A549 (cell line): ENCODE measurements at places on chromosomes 3 and 15. TPM values are rescaled to one million over a fixed set of nuclear protein-coding genes. Genes with fewer than 3 reads are reported as not detected.

The SEMA3B gene
- 6.5 to 8.4 TPM (median 7.4 TPM) in 3 replicates for polyA plus RNA-seq

GRCh38 chr15:77901251-77901881, 176.1 kb downstream of the TBC1D2B start:
- DNase-seq: no peak

- no peak for DNase-seq
Observed at GRCh38 chr15:71201477-71201876, 86.2 kb downstream of the THSD4 start.

DNA sequence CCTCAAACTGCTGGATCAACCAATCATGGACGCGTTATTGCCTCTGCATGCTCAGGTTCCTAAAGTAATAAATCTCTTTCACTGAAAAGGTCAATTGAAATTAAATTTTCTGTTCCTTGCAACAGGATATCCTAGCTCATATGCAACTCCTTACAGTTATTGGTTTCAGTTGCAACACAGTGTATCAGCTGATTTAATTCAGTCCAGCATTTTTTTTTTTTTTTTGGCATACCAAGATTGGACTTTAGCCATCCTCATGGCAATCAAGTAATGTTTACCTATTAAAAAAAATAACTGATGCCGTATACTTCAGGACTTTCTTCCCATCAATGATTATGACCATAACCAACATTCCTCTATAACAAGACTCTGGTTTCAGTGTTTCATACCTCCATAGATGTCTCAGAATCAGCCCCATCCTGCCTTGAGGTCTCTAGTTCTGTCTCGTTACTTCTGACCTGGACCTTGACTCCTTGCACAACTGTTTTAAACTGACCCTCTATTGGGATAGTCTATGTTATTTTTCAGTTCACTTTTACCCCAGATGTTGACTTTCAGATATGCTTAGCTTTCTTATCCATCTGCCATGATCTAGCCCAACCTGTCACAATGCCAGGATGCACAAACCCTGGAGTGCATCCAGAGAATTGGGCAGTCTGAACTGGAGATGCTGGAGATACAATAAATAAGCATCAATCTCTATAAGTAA, 265.0 kb upstream of the GADL1 start:
- no peak for DNase-seq

GRCh38 chr15:95470529-95470928, 860.0 kb upstream of the NR2F2 start:
- no peak for DNase-seq

The SFMBT1 gene
- polyA plus RNA-seq: 7.0 to 7.2 TPM (median 7.1 TPM) in 3 replicates

The SUCLG2 gene
- polyA plus RNA-seq: 39.8 to 42.4 TPM (median 42.2 TPM) in 3 replicates

DNA sequence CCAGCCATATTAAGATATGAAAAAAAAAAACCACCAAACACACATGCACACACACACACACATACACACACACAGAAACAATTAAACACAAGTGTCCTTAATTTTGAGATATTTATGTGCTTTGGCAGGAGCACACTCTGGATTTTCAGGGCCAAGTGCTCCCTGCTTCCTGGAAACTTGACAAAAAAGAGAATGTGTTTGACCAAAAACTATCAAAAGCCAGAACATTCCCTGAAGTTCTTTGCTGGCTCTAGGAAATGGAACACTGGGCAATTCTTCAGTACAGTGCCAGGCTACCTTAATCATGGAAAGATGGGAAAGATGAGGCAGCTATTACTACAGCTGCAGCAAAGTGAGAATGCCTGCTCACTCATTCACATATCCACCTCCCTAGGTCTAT, 44.6 kb downstream of the P3H2 start:
- no peak for DNase-seq

The TUSC7 gene
- not detected in 3 replicates for polyA plus RNA-seq

DNA sequence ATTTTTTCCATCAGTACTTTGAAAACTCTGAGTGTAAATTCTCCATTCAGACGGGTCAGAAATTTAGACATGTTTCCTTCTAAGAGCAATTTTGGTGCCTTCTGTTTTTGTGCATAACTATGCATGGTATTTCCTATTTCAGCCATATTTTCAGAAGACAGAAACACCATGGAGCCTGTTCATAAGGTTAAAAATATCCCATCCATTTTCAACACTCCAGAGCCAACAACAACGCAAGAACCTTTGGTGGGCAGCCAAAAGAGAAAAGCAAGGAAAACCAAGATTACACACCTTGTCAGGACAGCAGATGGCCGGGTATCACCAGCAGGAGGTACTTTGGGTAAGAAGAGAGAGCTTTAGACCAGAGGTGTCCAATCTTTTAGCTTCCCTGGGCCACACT, 275.6 kb downstream of the BBX start:
- no peak for DNase-seq

- DNase-seq: peak; percentile 45
Observed at GRCh38 chr3:125375950-125376679, 990 bp upstream of the ZNF148 start.

- no peak for DNase-seq
Observed at GRCh38 chr3:192128922-192129321, 598.4 kb downstream of the FGF12 start.

The LCTL gene
- 0.05 TPM in 1 of 3 replicates, not detected in the others for polyA plus RNA-seq

The AGBL1 gene
- not detected in 3 replicates for polyA plus RNA-seq

- no peak for DNase-seq
Observed at GRCh38 chr3:57733790-57734189, 22.3 kb upstream of the SLMAP start.

DNA sequence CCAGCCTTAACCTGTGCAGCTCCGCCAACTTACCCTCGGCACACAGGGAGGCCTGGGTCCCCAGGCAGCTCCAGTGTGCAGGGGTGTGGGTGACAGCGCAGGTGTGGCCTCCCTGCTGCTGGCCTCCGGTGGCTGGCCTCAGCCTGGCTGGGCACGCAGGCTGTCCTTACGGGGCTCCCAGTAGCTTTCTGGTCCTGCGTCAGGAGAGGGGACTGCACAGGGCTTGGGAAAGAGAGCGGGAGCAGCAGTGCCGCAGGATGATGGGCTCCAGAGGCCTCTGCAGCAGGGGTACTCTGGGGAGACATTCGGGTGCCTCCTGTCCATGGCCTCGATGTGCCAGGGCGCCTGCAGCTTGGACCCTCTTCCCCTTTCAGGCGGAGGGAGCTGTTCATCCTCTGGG, 9.4 kb downstream of the APBA2 start:
- DNase-seq: no peak

The TICRR gene
- 10.4 to 11.6 TPM (median 11.3 TPM) in 3 replicates for polyA plus RNA-seq

DNA sequence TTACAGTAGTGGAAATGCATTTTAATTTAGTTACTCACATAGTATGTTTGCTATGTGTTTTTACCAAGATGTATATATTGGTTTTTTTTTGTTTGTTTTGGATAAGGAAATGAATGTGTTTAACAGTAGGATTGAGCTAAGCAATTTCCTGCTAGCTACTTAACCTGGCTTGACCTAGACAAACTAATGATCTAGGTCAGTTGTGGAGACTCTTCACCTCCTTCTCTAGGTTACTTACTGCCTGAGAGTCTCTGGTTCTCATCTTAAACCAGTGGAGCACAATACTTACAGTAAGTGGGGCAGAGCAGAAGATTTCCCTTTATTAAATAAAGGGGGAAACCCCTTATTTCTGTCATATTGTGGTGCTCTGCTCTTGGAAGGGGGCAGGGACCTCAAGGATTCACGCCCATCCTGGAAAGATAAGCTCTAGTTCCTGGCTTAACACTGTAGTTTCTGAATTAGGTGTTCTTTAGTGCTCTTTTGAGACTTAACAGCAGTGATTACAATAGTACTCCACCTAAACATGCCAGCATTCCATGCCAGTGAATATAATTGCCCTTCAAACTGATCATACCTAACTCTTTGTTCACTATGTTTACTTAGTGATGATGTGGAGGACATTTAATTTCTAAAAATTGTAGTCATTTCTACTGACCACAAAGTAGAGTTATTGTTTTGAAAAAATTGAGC, 79.9 kb downstream of the UBP1 start:
- DNase-seq: peak; percentile 31

The RAB27A gene
- polyA plus RNA-seq: 7.8 to 10.0 TPM (median 8.1 TPM) in 3 replicates

DNA sequence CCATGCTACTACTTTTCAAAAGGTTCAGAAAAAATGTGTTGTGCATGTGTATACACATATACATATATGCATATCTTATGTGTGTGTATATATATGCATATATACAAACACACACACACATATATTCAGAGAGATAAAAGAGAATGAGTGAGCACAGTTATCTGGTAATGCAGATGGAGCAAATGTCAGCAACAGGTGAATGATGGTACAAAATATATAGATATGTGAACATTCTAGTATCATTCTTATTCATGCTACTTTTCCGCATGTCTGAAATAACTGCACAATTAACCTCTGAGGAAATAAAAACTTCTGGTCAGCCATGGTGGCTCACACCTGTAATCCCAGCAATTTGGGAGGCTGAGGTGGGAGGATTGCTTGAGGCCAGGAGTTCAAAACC, 222.6 kb upstream of the NANOGP8 start:
- no peak for DNase-seq

DNA sequence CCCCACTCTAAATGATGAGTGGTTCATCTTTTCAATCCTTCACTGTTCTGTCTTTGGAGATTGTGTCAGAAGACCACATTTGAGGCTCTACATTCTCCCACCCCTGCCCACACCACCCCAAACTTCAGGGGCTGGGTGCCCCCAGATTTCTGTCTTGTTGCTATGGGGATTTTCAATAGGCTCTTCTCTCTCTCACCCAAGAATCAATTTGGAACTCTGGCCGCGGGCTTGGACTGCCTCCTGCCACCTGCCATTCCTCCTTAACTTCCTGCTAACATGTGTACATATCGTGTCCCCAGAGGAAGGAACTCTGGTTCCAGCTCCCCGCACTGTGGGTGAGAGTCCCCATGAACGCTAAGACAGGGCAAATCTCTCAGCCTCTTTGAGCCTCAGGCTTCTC, 67.4 kb upstream of the LARS2 start:
- no peak for DNase-seq

DNA sequence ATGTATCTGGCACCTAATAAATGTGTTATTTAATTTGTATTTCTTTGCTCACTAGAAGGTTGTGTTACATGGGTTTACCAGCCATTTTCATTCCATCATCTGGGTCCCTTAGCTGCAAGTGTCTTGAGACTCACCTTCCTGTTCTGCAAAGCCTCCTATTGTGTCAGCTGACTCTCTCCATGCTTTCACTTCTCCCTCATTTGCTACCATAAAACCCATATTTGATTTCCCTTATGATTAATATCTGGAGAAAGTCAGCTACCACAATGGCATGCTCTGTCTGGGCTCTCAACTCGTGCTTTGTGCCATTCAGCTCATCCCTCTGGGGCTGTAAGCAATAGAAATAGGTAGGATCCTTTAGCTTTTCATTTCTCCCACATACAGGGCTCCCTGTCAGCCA, 79.5 kb upstream of the EIF1B start:
- DNase-seq: no peak

DNA sequence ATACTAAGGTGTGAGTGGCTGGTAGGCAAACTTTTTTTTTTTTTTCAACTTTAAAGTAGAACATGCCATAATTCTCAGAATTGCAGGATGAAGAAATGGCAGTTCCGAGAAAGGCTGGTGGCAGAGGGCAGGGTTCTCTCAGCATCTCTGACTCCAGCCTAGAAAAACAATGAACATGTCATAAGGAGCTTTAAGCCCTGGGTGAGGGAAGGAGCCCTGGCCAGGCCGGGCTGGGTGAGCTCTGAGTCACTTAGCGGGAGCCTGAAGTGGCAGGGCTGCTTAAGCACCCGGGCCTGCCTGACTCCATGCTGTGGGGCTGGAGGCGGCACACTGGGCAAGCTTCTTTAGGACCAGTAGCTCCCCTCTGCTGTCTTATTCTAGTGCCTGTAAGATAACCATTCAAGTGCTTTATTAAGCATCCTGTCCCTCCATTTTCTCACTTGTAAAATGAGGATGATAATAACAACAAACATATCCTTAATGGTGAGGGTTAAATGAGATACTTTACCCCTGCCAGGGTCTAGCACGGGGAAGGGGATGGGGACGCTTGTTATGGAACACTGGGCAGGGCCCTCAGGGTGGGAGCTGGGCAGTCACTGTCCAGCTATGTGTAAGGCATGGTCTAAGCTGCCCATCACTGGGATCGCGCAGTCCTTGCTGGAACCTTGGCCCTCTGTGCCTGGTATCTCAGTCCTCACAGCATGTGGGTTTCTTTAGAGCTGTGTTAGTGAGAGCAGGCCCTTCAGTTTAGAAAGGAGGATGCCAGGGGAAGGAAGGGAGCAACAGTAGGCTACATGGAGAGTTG, 18.4 kb downstream of the SMAD6 start:
- DNase-seq: no peak
